OCI-LY7 (cell line): ENCODE measurements at places on chromosomes 12 and 14. TPM values are rescaled to one million over a fixed set of nuclear protein-coding genes. Genes with fewer than 3 reads are reported as not detected.

The METTL25 gene
- 9.6 and 12.5 TPM in 2 replicates for total RNA-seq

The ART4 gene
- not detected in 2 replicates for total RNA-seq

The IL31 gene
- total RNA-seq: not detected in 2 replicates

The TIMM9 gene
- total RNA-seq: 60.3 and 60.6 TPM in 2 replicates

The ACACB gene
- total RNA-seq: 45.1 and 46.2 TPM in 2 replicates

The BMAL2 gene
- not detected in 2 replicates for total RNA-seq

The KRT6A gene
- total RNA-seq: 0.74 and 1.2 TPM in 2 replicates

The PAX9 gene
- 4.4 and 5.3 TPM in 2 replicates for total RNA-seq

The KCNA5 gene
- not detected in 2 replicates for total RNA-seq

The GLT1D1 gene
- total RNA-seq: 0.32 and 0.41 TPM in 2 replicates

The TAS2R8 gene
- not detected in 2 replicates for total RNA-seq

The PKP2 gene
- total RNA-seq: not detected in 2 replicates

The AKAP5 gene
- total RNA-seq: 0.57 TPM in 2 replicates

The GLT8D2 gene
- total RNA-seq: not detected in 2 replicates

The ACOT4 gene
- not detected in 2 replicates for total RNA-seq

The MIP gene
- total RNA-seq: 0.57 TPM in 1 of 2 replicates, not detected in the other

The GYS2 gene
- not detected in 2 replicates for total RNA-seq

The CCDC38 gene
- total RNA-seq: 0.99 and 1.5 TPM in 2 replicates

The GPRC5D gene
- not detected in 2 replicates for total RNA-seq

The ZBTB25 gene
- total RNA-seq: 35.4 and 37.1 TPM in 2 replicates
